ENCODE measurements at places on chromosomes 5 and 9.

GRCh38 chr9:94967482-94967881 lies 241.0 kb downstream of the AOPEP start:
- no peak for DNase-seq

- no peak for DNase-seq
Observed at GRCh38 chr5:108516785-108517184, 134.9 kb upstream of the FBXL17 start.

GRCh38 chr5:164748861-164749260 lies 1243.4 kb downstream of the MAT2B start:
- DNase-seq, result no peak

DNA sequence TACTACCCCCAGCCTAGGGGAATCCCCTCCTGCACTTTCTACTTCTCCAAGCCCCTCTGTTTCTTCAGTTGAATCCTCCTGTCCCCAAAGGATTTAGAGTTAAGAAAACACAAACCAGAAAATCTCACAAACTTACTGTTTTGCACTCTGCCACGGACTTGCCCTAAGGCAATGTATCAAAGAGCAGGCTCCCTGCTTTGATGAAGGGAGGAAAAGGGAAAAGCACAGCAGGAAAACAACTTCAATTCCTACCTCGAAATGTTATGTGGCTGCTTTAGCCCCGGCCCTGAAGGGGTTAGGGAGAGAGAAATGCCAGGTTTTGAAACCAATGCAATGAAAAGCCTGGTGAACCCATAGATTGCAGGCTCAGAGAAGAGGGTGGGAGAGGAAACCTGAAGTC lies 254.7 kb downstream of the MAN2A1 start:
- no peak for DNase-seq

DNA sequence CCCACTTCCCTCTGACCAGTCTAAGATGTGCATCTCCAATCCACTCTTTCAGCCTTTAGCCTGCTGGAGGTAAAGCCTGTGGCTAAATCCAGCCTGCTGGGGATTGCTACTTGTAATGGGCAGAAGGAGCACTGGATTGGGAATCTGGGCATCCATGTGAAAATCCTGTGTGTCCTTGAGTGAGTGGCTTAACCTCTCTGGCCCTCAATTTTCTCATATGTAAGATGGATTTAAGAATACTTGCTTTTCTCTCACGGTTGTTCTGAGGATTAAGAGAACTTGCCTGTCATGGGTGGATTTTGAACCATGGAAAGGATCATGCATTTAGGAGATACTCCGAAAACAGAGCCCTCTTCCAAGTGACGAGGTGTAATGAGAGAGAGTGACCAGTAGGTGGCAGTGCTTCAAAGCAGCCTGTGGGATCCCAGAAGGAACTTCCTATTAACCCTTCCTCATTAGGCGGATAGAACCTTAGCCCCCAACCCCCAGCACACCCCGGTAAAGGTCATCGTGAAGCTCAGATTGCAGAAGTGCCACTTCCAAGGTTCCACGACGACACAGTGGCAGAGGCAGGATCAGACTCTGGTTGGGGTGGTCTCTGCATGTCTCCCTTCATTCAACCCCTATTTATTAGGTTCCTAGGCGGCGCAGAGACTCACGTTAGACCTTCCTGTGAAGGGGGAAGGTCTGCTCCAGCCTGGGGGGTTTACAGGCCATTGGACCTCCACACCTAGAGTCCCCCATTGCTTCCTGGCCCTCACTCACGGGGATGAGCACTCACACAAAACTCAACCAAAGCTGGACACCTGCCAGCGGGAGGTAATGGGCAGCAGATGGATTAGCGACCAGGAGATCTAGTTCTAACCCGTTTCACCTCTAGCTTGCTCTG lies 68.7 kb upstream of the ZNF618 start:
- DNase-seq, result peak; percentile 52

DNA sequence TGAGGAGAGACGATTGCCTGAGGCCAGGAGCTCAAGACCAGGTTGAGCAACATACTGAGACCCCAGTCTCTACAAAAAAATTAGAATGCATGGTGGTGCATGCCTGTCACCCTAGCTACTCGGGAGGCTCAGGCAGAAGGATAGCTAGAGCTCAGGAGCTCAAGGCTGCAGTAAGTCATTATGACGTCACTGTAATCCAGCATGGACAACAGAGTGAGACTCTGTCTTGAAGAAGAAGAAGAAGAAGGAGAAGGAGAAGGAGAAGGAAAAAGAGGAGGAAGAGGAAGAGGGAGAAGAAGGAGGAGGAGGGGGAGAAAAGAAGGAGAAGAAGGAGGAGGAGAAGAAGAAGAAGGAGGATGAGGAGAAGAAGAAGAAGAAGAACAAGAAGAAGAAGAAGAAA lies 519.1 kb downstream of the CDH9 start:
- no peak for DNase-seq

DNA sequence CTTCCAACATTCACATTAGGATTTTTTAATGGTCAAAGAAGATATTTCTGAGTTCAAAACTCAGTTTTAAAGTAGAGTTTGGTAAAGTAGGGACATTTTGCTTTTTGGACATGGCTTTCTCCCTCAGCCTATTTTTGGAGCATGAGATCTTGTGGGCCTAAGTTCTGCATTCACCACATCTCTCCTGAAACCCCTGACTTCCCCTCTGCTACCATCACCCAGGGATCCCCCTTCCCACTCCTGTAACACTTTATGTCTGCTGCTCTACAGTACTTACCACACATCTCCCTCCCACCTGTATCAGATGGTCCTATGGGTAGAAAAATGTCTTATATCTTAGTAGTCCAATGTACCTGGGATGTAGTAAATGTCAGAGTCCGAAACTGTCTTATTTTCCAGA lies 48.2 kb upstream of the JAK2 start:
- no peak for DNase-seq

DNA sequence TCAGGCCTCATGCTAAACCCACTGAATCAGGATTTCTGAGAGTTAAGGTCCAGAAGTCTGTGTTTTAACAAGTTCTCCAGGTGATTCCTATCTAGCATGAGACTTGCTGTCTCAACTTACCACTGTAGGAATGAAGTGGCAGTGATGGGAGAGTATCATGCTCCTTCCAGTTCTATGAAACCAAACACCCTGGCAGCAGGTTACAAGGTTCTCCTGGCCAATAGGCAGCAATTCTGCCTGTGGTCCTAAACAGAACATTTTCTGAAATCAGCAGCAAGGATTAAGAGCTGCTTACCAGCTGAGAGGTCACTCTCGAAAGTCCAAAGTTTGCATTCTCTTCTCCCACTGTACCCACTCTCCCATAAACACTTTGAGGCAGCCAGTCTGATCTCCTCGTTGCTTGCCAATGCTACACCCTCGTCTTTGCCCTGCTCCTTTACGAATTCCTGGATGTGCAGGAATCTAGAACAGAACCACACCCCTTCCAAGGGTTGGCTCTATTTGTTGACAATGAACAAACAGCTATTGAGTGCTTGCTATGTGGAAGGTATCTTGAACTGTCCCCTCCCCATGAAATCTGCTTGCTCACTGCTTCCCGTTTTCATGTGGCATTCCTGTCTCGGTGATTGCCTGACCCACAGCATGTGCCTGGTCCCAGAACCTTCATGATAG lies 100.5 kb downstream of the TMEM174 start:
- no peak for DNase-seq

- no peak for DNase-seq
Observed at GRCh38 chr9:77176106-77176505, 1.2 kb upstream of the VPS13A start.

DNA sequence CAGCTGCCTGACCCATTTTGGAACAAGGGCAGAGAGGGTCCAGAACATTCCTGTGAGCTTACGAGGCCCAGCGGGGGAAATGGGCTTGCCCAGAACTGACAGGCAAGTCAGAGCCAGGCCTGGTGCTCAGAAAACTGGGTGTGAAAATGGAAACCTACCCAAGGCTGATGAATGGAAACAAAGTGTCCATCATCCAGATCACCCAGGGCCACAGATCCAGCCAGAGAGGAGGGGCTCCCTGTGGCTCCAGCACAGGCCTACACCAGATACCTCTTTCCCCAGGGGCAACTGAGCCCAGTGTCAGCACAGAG lies 3.1 kb downstream of the CLTB start:
- DNase-seq, result no peak

DNA sequence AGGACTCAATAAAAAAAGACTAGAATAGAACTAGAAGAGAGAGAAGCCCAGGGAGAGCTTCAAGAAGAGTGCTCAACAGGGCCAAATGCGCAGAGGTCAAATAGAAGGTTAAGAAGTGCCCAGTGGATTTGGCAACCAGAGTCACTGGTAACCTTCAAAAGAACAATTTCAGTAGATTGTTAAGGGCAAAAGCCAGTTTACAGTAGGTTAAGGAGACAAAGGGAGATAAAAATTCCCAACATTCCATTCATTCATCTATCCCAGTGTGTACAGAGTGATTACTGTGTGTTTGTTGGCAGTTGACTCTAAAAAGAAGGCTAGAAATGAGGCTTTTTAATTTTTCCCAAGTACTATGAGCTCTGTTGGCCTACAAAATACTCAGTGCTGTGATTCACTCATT lies 69.4 kb downstream of the RIGI start:
- no peak for DNase-seq

GRCh38 chr9:32348106-32348695 lies 36.2 kb upstream of the ACO1 start:
- DNase-seq, result no peak

GRCh38 chr9:123540457-123540856 lies 184.5 kb downstream of the CRB2 start:
- DNase-seq, result no peak

DNA sequence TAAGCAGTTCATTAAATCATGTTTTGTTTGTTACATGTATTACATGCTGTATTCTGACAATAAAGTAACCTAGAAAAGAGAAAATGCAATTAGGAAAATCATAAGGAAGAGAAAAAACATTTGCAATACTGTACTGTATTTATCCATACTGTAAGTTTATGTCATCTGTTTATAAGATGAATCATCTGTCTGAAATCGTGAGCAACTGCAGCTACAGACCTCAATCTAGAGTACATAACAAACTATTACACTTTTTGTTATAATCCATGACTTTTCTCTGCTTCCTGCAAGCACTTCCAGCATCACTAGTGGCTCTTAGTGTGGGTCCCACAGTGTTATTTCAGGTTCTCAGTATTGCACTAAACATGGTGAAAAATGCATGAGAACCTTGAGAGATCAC lies 144.4 kb upstream of the NR4A3 start:
- no peak for DNase-seq

- DNase-seq, result no peak
Observed at GRCh38 chr9:93546356-93546755, 30.0 kb upstream of the PHF2 start.

- no peak for DNase-seq
Observed at GRCh38 chr5:39658866-39659265, 234.1 kb upstream of the DAB2 start.

GRCh38 chr5:122126177-122126755 lies 3.1 kb upstream of the ZNF474 start:
- DNase-seq, result no peak

- no peak for DNase-seq
Observed at GRCh38 chr5:143236682-143237081, 166.8 kb downstream of the NR3C1 start.

DNA sequence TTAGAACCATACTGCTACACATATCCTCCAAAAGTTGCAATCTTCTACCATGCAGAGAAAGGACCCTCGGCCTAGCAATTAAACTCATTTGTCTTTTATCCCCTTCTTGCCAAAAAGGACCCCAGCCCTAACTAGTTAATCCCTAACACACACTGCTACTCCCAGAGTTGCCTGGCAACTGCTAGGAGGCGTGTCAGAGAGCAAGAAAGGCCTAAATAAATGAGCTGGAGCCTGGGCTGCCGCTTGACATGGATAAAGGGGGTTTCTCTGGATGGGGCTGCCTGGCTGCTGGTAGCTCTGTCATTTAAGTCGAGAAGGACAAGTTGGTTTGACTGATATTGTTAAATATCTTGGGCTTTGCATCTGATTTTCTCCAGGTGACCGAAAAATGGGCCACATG lies 194.8 kb downstream of the CRB2 start:
- no peak for DNase-seq

DNA sequence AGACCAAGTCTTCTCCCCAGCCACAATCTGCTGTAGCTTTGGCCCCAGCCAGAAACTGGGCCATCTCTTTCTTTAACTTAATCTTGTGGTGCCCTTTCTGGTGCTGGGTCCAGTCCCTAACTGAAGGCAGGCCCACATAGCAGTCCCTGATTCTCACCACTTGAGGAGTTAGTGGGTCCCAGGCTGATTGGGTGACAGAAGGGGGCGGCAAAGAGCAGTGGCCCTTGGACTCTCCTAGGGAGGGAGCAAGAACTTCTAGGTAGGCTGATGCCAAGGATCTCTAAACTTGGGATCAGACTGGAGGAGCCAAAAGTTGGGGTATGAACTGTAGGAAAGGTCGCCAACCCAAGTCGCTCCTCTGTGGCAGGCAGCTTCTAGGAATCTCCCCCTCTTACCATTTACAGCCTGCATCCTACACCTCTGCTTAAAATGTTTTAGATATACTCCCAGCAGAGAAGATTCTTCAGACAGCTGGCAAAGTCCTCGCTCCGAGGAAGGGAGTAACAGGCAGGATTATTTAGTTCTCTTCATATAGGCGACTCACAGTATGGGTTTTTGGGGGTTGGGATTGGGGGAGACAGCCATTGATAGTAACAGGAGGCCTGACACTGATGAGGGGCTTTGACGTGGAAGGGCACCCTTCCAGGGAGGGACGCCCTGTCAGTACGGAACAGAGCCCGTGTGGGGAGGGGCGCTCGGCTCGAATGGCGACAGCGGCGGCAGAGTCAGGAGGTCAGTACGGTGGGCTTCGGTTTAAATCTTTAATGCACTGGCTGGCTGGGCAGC lies 2.0 kb upstream of the CCL27 start:
- no peak for DNase-seq

GRCh38 chr5:83353774-83354173 lies 117.8 kb upstream of the VCAN start:
- DNase-seq, result no peak

DNA sequence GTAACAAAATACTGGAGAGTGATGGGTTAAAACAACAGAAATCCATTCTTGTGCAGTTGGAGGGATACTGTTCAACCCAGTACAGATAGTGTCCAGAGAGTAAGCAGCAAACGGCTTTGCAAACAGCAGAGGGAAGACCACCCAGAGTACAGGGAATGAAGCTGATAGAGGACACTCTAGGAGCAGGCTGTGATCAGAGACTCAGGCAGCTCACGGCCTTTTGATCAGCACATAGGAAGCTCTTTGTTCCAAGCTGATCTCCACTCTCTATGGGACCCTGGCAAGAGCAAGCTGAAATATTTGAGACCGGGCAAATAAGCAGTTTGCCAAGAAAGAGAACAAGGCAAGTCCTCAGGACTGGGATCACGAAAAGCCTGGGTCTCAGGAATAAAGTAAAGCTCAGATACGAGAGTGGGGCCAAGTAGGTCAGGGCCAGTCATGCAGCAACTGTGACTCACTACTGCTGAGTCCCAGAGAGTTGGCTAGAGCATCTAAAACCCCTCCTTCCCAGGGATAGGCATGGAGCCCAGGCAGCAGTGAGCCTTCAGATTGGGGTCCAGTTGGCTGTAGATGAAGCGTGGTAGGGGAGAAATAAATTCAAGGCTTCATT lies 52.4 kb downstream of the MELK start:
- DNase-seq, result peak; percentile 16

DNA sequence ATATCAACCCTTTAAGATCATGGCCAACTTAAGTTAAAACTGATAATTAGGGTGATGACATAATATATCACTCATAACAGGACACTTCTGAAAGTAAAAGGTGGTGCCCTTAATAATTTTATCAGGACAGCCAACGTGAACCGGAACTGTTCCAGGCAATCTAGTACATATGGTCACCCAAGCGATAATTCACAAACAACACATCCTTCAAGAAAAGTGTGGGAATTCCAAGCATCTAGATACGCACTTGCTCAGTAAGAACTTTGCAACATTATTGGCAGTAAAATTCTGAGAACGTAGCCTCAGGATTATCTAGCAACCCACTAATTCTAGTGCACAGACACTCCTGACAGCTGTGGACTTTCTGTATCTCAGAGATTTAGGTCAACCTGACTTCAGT lies 85.7 kb downstream of the ALDH7A1 start:
- no peak for DNase-seq
